ENCODE measurements at places on chromosomes 12 and 14. TPM values are rescaled to one million over a fixed set of nuclear protein-coding genes. Genes with fewer than 3 reads are reported as not detected.

DNA sequence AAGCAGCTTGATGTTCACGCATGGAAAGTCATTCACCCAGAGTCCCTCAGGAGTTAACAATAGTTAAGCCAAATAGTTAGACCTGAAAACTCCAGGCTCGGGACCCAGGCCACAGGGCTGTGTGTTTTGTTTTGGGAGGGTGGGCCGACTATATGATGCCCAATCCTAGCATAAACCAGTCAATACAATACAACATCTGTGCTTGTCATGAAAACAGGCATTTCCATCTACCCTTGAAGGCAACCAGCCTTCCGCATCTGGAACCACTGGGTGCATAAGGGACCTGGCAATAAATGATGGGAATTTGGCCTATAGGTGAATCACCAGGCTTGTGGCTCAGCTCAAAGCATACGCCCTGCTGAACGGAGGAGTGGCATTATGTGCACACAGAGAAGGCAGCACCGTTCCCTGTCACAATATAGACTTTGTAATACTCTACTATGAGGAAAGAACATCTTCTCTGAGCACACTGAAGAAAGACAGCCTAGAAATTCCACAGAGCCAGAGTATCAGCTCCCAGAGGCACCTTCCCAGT, 91.0 kb upstream of the FOXN3 start:
- peak overlapping the region; percentile 98 for H3K27ac ChIP-seq
- no peaks in the 10 kb centered on the region for H3K36me3 ChIP-seq
- DNase-seq = no peak
- peaks cover 75% of the 10 kb centered on the region for H3K4me1 ChIP-seq
- H3K27me3 ChIP-seq = no peaks in the 10 kb centered on the region

DNA sequence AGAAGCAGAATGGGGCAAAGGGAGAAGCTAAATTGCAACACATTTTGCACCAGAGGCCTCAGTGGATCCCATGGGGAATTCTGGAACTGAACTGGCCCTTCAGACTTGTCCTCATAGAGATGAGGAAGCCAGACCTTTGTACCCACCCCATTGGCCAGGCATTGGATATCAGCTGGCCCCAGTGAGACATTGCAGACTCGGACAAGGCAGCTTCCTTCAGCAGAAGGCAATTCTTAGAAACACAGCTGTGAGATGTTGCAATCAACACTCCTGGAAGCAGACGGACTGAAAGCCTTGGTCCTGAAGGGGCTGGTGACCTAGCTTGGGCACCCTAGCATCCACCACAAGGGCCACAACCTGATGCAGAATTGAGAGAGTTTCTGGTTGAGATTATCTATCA, 218.1 kb downstream of the MSRB3 start:
- no peak overlapping the region for H3K27ac ChIP-seq
- no peak for DNase-seq
- no peak overlapping the region for H3K4me3 ChIP-seq
- peaks cover 62% of the 10 kb centered on the region for H3K27me3 ChIP-seq
- H3K36me3 ChIP-seq = peaks cover 5% of the 10 kb centered on the region

DNA sequence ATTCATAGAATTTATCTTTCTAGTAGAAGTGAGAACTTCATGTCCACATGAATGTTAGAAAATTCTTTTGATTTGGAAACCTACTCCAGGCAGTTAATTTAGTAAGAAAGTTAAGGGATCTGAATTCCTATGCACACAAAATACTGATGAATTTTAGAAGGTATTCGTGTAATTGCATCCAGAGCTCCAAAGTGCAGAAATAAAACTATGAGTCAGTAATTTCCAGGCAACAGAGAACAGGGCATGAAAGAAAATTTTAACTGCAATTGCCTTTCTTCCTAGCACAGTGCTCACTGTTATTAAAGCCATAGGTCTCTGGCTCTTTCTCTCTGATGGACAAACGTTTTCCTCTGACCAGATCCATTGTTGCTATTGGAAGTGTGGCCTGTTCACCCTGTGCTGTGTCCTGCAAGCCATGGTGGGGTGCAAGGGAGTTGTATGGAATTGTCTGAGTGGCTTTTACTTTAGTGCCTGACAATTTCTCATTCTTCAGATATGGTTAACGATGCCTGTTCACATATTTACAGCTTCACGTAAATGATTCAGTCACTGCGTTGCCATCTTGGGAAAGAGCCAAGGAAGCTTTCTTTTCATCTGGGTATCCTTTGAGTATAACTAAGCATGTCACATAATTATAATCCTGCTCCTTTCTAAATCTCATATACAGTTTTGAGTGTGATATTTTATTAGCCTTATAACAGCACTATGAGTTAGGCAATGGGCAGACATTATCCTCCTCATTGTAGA, 145.1 kb downstream of the ACSS3 start:
- H3K4me3 ChIP-seq = no peak overlapping the region
- H3K27me3 ChIP-seq = no peaks in the 10 kb centered on the region
- H3K27ac ChIP-seq = no peak overlapping the region
- no peaks in the 10 kb centered on the region for H3K4me1 ChIP-seq

DNA sequence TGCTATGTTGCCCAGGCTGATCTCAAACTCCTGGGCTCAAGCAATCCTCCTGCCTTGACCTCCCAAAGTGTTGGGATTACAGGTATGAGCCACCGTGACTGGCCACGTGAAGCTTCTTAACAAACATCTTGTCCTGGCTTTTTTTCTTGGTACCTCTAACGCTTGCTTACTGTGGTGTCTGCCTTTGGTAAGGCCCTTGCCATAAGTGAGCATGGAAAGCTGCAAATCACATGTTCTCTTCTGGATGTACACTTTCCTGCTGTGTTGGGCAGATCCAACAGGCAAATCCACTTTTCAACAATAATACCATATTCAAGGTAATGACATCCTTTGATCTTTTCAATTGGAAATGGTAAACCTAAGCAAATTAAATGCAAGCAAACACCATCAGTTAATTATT, 54.6 kb downstream of the ARF6 start:
- no peak overlapping the region for H3K4me3 ChIP-seq
- H3K4me1 ChIP-seq = peaks cover 46% of the 10 kb centered on the region
- H3K27me3 ChIP-seq = no peaks in the 10 kb centered on the region
- no peak for DNase-seq

DNA sequence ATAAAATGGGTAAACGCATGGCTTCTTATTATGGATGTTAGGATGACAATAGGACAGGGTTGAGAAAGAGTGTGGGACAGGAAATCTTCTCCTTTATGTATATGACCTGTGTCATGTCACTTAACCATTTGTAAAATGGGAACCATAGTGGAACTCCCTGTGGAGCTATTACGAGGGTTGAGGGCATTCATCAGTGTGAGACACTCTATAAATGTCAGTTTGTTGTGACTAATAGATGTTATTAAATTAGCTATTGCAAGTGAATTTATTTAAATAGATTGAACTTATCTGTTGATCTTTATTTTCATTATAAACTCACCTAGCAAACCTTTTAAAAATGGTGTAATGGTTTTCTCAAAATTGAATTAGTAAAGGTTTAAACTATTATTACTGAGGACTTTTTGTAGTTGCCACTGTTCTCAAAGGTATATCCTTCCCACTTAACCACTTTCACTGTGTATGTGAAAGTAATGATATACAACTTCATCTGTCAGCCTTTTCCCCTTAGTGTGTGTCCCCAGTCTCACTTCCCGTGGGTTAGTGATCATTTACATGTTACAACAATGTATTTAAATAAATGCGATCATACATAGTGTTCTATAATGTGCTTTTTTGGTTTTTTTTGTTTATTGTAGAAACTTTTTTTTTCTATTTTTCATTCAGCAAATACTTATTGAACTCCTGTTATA, 17.1 kb downstream of the HELB start:
- no peak overlapping the region for H3K27ac ChIP-seq
- peaks cover 6% of the 10 kb centered on the region for H3K4me1 ChIP-seq
- no peak overlapping the region for H3K4me3 ChIP-seq
- DNase-seq = no peak
- H3K27me3 ChIP-seq = no peaks in the 10 kb centered on the region
- H3K36me3 ChIP-seq = peaks cover 14% of the 10 kb centered on the region

DNA sequence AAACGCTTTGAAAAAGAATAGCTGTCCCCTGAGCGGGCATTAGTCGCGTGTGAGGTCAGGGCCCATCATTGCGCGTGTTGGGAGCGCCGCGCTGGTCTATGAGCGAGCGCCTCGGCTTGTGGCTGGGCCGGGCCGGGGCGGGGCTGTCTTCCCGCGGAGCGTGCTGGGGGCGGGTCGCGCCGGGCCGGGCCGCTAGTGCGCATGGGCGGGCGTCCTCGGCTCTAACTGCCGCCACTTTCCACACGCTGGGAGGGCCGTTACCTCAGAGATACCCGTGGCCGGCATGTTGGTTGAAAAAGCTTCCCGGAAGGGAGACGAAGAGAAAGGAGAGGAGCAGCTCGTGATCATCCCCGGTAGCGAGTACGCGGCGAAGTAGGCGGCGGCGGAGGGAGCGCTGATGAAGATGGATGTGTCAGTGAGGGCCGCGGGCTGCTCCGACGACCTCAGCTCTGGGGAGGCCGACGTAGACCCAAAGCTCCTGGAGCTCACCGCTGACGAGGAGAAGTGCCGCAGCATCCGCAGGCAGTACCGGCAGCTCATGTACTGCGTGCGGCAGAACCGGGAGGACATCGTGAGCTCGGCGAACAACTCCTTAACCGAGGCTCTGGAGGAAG, at the start of gene EID3:
Gene EID3, plus strand, starts transcription at position 202 of the 614 bp plus-strand sequence. Its CDS starts 196 bp downstream, at position 398.
- peaks cover 6% of the 10 kb centered on the region for H3K36me3 ChIP-seq
- peak within 1 kb of the TSS; percentile 91 for H3K4me3 ChIP-seq
- no peaks in the 10 kb centered on the region for H3K27me3 ChIP-seq
- H3K4me1 ChIP-seq = peaks cover 55% of the 10 kb centered on the region
- peak within 1 kb of the TSS; percentile 94 for H3K27ac ChIP-seq

GRCh38 chr12:132653567-132654290, 33.4 kb downstream of the POLE start:
- peaks cover 25% of the 10 kb centered on the region for H3K36me3 ChIP-seq
- no peaks in the 10 kb centered on the region for H3K27me3 ChIP-seq
- H3K27ac ChIP-seq = no peak overlapping the region
- DNase-seq = no peak
- no peak overlapping the region for H3K4me3 ChIP-seq

- no peak overlapping the region for H3K4me3 ChIP-seq
- H3K4me1 ChIP-seq = no peaks in the 10 kb centered on the region
- H3K27me3 ChIP-seq = peaks cover 43% of the 10 kb centered on the region
Observed at GRCh38 chr12:3568695-3569094, 77.7 kb downstream of the PRMT8 start.

- peaks cover 22% of the 10 kb centered on the region for H3K36me3 ChIP-seq
- H3K27ac ChIP-seq = no peak overlapping the region
- no peak overlapping the region for H3K4me3 ChIP-seq
- DNase-seq = no peak
- peaks cover 20% of the 10 kb centered on the region for H3K4me1 ChIP-seq
Observed at GRCh38 chr12:1421091-1421846, 173.1 kb downstream of the FBXL14 start.

DNA sequence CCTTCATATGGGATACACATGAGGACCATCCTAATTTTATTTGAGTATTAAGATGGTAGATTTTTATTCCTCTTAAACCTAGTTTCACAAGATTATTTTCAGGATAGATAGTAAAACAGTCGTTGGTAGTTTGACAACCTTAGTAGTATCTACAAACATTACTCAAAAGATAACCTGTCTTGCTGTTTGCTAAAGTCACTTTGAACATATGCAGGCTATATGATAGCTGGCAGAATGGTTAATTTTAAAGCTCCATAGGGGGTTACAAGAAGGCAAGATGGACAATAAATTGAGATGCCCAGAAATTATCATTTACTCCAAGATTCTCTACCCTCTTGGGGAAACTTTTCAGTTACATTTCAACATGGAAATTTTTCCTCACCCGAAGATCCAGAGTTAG, 525.7 kb downstream of the SOX5 start:
- no peak overlapping the region for H3K4me3 ChIP-seq
- DNase-seq = no peak
- no peaks in the 10 kb centered on the region for H3K4me1 ChIP-seq
- H3K36me3 ChIP-seq = no peaks in the 10 kb centered on the region
- no peaks in the 10 kb centered on the region for H3K27me3 ChIP-seq
- H3K27ac ChIP-seq = no peak overlapping the region

CD163 gene
- total RNA-seq = not detected

CMTM5 gene
- not detected for total RNA-seq

GPX2 gene
- not detected for total RNA-seq

SLC8A3 gene
- total RNA-seq = 1.1 TPM

BIN2 gene
- 115 TPM for total RNA-seq

BICDL1 gene
- 4.3 TPM for total RNA-seq

GPRC5A gene
- total RNA-seq = not detected

CDK4 gene
- 278 TPM for total RNA-seq

KRT82 gene
- total RNA-seq = not detected

TECPR2 gene
- 17.2 TPM for total RNA-seq

BRI3BP gene
- 16.5 TPM for total RNA-seq

COX8C gene
- total RNA-seq = not detected

ZCCHC8 gene
- total RNA-seq = 37.0 TPM
